ENCODE measurements at places on chromosomes 5 and 9.

DNA sequence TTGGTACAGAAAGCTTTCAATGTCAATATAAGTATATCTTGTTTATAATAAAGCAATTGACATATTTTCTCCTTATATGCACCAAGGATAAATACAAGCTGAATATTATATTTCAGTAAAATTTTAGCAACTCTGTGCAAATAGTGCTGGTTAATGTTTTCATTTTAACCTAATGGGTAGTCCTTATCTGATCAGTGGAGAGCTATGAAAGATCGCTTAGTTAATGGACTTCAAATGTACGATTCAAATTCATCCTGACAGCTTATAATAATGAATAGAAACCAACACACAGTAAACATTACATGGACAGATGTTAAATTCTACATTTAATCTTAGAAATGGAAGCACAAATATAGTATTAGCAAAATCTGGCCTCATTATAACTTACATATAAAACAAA, 1495.2 kb upstream of the C9orf72 start:
- no peak for DNase-seq

DNA sequence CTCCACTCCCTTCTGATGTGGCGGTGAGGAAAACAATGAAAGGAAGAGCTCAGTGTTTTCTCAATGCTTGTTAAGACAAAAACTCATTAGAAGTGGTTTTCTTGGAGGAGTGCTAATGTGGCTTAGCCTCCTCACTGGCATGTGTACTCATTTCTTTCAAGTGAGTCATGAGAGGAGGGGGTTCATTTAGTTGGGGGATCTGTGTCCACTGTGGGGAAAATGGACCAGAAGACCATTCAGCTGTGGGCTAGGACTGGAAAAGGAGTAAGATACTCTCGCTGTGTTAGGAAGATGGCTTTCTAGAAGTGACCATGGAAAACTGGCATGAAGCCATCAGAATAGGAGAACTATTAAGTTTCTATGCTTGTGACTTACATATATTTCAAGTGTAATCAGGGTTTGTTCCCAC, 23.5 kb downstream of the KLF9 start:
- DNase-seq: no peak

GRCh38 chr5:6762116-6762515, 48.9 kb downstream of the TENT4A start:
- no peak for DNase-seq

DNA sequence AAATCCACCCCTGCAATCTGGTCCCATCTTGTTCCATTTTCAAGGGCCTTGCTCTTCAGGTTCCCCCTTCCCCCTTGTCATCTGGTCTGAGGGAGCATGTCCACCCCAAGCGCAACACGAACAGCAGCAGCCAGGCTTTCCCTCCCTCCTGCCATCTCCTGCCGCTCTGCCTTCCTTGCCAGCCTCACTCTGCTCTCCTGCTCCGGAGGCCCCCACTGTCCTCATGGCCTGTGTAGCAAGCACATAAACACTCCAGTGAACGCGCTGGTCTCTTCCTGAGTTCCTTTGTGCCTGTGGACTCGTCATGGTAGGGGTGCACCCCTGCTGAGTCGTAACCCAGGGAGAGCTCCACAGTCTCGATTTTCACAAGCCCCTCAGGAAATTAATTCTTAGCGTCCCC, 29.9 kb downstream of the TENT4A start:
- no peak for DNase-seq

GRCh38 chr5:164577742-164578141, 1072.3 kb downstream of the MAT2B start:
- DNase-seq: no peak

GRCh38 chr9:93235300-93235960, 51.5 kb downstream of the WNK2 start:
- no peak for DNase-seq

GRCh38 chr9:129142138-129142935, 31.1 kb downstream of the PTPA start:
- no peak for DNase-seq

DNA sequence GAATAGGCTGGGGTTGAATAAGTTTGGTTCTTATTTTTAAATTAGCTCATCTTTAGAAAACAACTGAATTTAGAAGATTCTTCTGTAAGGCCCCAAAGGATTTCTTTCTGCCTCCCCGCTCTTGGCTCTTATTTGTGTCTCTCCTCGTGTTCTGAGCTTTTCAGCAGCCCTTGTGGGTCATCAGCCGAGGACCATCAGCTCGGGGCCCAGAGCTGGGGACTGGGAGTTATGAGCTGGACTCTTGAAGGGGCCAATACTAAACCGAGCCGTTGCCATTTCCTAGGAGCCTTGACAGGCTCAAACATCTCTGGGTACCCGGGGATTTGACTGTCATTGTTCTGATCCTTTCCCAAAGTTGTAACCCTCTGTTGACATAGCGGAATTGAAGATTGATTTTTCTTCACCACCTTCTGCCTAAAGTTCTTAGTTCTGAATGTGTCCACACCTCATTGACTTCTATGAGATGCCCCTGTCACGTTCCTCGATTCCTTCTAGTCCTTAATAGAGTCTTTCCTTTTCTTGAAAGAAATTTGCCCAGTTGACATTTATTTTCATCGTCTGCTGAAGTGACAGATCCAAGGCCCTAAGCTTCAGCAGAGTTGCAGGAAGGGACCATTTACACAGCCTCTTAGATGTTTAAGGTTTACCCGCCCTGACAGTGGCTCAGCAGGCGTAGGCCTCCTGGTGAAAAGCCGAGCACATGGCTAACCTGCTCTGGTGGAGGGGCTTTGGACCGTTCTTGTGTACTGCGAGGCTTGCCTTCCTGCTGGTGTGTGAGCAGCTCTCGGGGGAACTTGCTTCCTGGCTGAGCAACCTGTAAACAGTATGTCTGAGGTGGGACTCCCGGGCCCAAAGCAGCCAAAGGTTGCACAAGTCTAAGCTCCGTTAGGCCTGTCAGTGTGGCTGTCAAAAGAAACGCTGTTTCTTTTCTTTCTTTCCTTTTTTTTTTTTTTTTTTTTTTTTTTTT, 24.0 kb downstream of the ABL1 start:
- DNase-seq: no peak

GRCh38 chr9:124005029-124005771, 6.4 kb upstream of the LHX2 start:
- no peak for DNase-seq

DNA sequence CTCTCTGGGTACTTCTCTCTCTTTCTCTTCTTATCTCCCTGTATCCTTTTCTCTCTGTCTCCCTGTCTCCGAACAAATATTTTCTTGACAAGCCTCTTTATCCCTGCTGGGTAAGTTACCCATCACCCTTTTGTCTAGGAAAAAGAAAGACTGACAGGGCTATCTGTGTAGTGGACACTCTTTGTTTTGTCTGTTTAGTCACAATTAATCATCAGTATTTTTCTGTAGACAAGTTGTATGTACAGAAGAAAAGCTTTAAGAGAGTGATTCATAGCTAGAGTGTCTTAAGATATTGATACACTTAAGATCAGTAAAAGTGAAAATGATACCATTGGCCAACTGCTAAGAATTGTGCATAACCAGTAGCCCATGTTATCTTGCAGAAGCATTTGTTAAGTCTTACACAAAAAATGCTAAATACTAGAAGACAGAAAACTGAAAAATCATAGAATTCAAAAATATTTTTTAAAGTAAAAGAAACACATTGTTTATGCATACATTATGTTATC, 1043.8 kb upstream of the EDIL3 start:
- DNase-seq: no peak

DNA sequence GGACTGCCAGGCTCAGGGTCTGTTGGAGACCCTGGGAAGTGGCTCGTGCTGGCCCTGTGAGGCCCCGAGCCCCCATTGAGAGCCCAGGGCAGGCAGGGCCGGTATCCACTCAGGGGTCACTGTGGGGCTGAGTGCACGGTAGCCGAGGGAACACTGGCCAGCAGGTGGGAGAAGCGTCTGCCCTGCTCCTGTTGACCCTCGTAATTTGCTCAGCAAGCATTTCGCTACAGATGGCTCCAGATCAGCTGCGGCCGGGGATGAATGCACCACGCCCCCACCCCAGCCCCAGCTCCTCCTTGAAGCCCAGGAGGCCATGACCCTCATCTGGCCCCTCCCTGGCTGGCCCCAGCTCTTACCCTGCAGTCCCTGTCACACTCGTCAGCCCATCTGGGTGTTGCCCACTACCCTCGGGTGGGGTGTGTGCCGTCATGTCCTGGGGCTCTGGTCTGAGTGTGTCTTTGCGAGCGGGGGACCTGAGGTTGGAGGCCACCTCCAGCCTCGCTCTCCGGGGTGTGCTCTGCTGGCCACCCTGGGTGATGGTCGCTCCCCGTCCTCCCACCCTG, 6.1 kb upstream of the NRARP start:
- DNase-seq: no peak

DNA sequence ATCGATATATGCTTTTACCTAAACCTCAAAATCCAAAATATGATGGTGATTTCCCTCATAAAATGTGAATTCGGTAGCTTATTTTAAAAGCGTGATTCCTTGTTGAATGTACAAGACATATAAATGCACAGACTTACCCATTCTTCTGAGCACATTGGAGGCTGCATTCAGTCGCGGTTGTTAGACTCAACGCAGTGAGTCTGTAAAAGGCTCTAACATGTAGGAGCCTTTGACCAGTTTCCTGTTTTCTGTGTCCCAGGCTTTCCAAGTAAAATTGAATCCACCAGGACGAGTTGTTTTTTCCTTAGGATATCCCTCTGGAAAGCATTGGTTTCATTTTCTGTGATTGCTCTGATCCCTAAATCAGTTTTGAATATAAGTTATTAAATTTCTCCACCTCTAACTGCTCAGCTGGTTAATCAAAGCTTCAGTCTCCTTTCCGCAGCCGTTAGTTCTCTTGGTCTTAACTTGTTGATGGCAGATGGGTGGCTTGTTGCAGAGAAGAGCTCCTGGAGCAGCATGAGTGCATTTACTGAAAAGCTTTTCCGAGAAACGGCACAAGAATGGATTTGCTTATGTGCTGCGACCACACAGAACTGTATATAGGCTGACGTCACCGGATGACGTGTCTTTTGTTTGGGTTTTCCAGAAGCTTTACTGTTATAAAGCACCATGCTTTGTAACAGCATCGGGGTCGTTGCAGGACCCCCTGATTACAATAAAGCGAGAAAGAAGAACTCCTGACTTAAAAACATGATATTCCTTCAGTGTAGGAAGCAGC, at the start of gene LRRTM2:
LRRTM2 (minus strand) TSS at position 565 of the 781 bp plus-strand sequence; CDS start at position 141, 424 bp downstream.
- peak; percentile 68 for DNase-seq

GRCh38 chr5:131209506-131210150, 38.9 kb downstream of the LYRM7 start:
- peak; percentile 12 for DNase-seq

DNA sequence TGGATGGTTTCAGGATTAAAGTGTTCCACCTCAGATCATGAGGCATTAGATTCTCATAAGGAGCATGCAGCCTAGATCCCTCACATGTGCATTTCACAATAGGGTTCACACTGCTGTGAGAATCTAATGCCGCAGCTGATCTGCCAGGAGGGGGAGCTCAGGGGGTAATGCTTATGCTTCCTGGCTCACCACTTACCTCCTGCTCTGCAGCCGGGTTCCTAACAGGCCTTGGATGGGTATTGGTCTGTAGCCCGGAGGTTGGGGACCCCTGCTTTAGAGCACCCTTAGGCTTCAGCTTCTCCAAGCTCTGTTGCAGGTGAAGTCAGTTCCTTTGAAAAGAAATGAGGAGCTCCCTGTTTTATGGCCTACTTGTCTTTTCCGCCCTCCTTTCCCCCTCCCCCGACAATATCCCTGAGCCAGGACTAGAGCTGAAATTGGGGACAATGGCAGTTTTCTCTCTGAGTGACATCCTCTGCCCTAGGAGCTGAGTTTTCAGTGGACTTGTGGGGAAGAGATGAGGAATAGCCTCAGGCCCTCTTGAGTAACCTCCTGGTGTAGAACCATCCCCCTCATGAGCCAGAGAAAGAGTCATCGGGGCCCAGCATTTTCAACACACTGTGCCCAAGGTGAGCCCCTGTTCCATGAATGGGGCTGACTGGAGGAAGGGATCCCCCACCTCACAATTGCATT, 16.2 kb upstream of the MAT2B start:
- DNase-seq: no peak

GRCh38 chr5:137960141-137960540, 70.9 kb downstream of the PKD2L2 start:
- no peak for DNase-seq

- no peak for DNase-seq
Observed at GRCh38 chr5:176740702-176741496, 69.5 kb upstream of the UNC5A start.

All from large intestine (tissue), 12 donors.